ENCODE measurements at places on chromosomes 12 and 14.

GRCh38 chr12:18422871-18423270 lies 161.6 kb downstream of the PIK3C2G start:
- DNase-seq = no peak

DNA sequence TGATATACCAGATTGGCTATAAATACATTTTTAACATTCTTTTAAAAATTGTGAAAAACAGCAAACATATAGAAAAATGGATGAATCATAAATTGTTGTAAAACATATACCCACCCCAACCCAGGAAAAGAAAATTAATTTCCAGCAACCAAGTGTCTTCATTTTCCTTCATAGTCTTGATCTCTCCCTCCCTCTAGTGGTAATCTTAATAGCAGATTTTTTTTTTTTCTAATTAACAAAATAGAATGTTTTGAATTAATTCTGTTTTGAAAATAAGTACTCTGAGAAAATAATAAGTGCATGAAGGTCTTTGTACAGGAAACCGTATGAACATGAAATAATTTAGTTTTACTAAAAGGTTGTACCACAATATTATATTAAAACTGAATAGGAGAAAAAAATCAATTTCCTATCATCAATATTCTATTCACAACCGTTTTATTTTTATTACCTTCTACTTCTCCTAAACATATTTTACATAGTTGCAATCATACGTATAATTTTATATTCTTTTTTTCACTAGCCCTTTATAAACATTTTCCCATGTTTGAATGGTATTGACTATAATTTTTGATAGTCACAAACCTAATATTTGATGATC lies 7.0 kb downstream of the ETNK1 start:
- no peak for DNase-seq

DNA sequence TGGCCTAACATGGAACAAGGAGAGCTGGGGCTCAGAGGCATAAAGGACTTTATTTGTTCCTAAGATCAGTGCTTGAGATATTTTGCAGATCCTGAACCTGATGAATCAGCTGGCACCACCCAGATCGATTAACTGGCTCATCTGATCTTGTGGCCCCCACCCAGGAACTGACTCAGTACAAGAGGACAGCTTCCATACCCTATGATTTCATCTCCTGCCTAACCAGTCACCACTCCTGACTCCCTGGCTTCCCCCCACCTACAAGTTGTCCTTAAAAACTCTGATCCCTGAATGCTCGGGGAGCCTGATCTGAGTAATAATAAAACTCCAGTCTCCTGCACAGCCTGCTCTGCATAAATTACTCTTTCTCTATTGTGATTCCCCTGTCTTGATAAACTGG lies 5.1 kb downstream of the C12orf56 start:
- peak; percentile 44 for DNase-seq

GRCh38 chr12:18782827-18783226 lies 44.9 kb downstream of the CAPZA3 start:
- no peak for DNase-seq

DNA sequence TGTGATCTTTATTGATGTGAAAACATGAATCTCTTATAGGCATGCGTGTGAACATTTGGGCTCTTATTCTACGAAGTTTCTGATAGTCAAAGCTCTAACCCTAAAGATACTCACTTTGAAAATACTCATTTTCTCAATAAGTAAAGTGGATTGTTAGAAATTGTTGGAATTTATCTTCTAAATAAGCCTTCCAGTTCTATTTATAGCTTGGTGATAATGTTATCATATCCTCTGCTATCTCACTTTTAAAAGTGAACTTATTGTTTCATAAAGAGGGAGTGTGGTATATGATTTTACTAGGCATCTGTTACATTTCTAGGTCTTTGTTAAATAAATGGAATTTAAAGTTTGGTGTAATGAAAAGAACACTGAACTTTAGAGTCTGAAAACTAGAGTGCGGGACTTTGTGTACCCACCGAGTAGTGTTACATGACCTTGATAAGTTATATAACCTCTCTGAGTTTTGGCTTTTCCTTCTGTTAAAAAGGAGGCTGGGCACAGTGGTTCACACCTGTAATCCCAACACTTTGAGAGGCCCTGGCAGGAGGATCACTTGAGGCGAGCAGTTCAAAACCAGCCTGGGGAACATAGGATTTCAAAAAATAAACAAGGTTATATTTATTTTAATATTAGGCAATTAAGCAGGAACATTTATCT lies 13.6 kb downstream of the USP15 start:
- DNase-seq = no peak

- DNase-seq = no peak
These were observed 13.1 kb downstream of the JDP2 start for GRCh38 chr14:75440733-75441477.

- no peak for DNase-seq
These were observed 165.7 kb upstream of the STXBP6 start for GRCh38 chr14:25215607-25216006.

DNA sequence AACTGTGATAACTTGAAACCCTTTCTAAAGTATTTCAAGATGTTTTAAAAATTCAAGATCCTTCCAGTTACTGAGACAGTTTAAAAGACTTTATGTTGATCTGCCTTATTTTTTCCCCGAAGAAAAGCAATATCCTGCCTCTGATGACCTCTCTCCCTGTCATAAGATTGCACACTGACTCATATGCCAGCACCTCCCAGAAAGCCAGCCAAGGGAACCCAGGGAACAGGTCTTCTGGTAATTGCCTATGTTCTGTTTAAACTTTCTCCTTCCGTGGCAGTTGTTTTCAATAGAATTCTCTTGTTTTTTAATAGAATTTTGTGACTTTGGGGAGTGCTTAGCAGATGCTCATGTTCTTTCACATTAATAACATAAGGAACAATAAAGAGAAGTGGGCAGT lies 300.2 kb upstream of the PRKD1 start:
- no peak for DNase-seq

DNA sequence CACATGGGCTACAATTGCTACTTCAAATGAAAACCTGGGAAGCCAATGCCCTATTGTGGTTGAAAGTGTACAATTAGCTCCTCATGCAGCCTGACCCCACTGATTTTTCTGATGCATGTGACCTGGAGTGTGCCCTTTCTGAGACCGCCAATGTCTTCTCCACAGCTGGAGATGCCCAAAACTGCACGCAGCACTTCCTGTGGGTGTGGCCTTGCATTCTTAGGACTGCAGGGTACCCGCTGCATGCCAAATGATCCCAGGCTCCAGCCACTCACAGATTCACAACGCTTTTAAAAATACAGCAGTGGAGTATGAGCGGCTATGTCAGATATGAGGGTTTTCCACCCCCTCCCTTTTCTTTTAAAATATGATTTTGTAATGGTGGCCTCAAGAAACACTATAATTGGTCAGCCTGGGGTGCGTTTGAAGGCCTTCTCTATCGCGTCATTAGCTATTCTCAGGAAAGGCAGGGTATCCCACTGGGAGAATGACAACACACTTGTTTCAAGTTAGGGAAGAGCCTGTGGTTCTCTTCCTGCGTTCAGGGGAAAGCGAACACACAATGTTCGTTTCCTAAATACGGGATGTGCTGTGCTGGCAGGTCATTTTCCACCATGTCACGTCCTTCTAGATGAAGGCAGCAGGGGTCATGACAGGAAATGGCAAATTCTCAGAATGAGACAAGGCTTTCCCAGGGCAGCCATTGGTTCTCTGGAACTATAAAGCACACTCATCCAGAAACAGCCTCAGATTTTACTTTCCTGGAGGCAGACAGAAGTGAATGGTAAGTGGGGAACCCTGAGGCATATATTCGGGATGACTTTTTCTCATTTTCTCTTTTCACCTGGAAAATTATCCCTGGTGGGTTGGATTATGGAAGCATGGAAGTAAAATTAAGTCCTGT lies at the start of gene APOLD1:
APOLD1 (plus strand) TSS at position 749 of the 904 bp plus-strand sequence; CDS start at position 782, 33 bp downstream.
- DNase-seq = no peak

- DNase-seq = peak; percentile 78
These were observed 2.0 kb downstream of the TPI1 start for GRCh38 chr12:6869049-6870021.
